ENCODE measurements at places on chromosomes 1 and 21.
A peak's percentile ranks its signal among the peaks of the same experiment; 100 is the strongest.

DNA sequence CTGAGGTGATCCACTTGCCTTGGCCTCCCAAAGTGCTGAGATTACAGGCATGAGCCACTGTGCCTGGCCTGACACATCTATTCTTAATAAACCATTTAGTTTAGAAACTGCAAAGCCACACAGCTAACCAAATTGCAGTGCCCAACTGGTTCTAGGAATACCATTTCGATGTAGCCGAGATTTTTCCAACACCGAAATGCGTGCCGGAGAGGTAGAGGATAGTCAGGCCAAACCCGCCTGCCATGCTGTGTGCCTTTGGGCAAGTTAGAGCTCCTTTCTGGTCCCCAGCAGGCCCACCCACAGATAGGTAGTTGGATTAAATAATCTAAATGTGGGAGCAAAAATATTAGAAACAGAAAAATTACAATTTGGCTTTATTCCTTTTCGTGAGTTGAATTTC, 254.4 kb downstream of the FOXD2 start:
- DNase-seq = no peak

GRCh38 chr1:219959540-219960203, 31.3 kb upstream of the SLC30A10 start:
- DNase-seq = no peak

DNA sequence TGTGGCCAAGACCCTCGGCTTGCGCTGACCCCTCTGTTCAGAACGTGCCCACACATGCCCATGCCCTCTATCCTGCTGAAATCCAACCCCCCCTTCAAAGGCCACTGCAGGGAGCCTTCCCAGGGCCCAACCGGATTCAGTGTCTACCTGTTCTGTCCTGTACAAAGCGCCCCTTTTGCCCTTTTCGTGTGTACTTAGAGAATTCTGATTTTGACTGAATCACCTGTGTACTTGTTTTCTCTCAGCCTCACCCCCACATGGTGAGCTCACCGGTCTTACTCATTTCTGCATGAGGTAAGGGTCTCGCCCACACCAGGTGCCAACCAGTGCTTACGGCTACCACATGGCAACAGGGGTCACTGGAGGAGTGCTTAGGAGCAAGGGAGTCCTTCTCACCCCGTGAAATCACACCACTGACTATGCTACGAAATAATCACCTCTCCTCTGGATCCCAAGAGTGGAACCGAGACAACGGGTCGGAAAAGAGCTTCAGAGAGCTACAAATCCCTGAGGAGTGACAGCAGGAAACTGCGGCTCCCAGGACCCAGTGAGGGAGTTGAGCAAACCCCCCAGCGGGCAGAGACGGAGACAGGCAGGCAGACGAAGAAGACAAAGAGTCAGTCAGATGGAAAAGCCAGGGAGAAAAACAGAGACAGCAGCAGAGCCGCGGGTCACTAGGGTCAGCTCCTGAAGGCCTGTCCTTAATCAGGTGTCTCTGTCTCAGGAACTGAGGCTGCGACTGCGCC, 2.1 kb upstream of the S100A2 start:
- DNase-seq = no peak

GRCh38 chr1:198205016-198205684, 48.4 kb downstream of the NEK7 start:
- DNase-seq = no peak

- DNase-seq = no peak
Observed at GRCh38 chr1:208105756-208106155, 138.4 kb downstream of the PLXNA2 start.

GRCh38 chr1:3366126-3367051, 88.1 kb upstream of the ARHGEF16 start:
- no peak for DNase-seq

- no peak for DNase-seq
Observed at GRCh38 chr1:147083919-147084272, 88.4 kb downstream of the PRKAB2 start.

DNA sequence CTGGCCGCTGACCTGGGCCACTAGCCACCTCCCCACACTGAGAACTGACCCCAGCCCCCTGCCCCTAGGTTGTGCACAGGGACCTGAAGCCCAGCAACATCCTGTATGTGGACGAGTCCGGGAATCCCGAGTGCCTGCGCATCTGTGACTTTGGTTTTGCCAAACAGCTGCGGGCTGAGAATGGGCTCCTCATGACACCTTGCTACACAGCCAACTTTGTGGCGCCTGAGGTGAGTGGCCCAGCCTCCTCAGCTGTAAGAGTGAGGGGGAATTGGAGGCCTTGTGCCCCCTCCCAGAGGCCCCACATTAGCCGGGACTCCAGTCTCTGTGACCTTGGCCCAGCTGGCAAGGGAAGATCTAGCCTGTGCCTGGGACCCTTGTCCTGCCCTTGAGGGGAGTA, 41.8 kb downstream of the RPS6KA1 start:
- DNase-seq = no peak

DNA sequence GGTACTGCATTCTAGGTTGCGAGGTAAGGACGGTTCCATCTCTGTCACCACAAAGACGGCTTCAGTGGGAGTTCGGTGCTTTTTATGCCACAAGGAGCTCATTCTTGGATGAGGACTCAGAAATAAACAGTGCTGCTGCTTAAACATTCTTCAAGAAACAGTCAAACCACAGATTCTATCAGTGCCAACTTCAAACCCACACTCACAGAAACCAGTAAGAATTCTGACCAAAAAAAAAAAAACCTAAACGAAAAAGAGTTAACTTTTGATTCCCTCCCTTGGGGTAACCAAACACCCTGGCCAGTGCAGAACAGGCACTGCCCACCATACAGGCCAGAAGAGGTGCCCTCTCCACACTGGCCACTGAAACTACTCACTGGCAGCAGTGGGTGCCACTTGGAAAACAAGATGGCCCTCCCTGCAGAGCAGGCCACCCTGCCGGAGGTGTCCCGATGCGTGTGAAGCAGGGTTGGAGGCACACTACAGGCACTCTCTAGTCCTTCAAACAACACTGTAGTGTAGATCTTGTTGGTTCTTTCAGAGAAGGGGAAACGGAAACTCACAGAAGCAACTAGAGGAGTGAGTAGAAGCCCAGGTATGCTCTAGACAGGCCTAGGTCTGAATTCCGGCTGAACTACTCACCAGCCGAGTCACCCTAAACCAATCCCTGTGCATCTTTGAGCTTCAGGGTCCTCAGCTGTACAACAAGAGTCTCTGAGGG, 87.3 kb upstream of the TLR5 start:
- peak; percentile 59 for DNase-seq

All from GM04504 (cell line).